ENCODE measurements at places on chromosomes 3 and 15.

DNA sequence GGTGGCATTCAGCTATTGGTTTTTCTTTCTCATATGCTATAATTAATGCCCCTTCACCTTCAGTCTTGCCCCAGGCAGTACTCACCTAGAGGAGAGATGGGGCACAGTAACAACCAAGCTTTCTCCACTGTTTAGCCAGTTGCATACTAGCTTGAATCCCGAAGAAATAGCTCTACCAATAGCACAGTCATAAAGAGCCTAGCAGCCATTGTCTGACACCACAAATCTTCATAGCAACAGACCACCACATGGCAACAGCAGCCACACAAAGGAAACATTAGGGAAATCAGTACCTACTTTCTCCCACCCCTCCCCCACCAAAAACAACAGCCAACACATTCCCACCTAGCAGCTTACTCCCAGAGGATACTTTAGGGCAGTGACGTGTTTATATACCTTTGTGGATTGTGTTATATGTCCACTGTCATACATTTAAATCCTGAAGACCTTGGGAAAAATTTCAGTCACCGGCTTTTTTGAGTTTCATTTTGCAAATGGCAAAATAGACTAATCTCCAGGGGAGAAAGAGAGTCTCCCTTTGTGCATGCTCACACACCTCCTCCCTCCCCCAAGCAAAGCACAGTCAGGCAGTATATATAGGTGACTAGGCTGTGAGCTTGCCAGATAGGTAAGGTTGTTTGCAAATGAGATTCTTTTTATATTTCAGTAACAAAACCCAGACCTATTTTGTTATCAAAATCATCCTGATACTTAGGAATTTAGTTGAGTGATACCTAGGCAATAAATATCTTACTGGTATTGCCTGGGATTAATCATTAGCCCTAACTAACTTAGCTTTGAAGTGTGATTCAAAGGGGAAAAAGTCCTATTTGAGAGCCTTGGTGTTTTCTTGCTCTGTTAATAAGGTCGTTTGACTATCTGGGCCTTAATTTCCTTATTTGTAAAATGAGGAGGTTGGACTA is 140.6 kb downstream of the RBPMS2 start:
- DNase-seq, result no peak

GRCh38 chr15:70048578-70049514 is 48.9 kb downstream of the TLE3 start:
- no peak for DNase-seq

DNA sequence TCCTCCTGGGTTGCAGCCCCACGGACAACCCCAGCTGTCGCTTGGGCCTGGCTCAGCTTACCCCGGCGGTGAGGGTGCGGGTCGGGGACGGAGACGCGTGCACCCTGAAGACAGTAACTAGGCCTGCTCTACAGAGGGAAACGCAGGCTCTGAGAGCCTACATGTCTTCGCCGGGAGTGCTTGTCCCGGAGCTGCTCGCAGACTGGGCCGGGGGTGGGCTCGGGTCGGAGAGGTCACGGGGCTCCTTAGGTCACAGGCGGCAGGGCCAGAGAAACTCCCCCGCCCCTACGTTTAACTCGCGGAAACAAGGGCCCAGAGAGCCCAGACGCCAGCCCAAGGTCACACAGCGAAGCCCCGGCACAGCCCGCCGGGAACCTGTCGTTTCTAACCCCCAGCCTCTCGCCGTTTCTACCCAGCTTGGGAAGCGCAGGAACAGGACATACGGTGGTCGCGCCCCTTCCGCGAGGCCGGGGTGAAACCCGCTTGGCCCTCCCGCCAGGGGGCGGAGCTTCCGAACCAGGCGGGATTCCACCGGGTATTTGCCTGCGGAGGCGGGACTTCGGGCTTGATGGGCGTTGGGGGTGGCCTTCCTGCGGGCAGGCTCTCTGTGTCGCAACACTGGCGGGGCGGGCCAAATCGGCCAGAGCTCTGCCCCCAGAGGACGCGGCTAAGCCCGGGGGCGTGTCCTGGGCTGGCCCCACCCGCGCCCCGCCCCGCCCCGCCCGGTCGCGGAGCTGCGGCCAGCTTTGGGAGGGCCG is at the start of gene HDAC11:
TSS of gene HDAC11 (plus strand) at position 725 of the 758 bp plus-strand sequence. CDS start 42 bp downstream, outside the sequence.
- peak; percentile 100 for DNase-seq

DNA sequence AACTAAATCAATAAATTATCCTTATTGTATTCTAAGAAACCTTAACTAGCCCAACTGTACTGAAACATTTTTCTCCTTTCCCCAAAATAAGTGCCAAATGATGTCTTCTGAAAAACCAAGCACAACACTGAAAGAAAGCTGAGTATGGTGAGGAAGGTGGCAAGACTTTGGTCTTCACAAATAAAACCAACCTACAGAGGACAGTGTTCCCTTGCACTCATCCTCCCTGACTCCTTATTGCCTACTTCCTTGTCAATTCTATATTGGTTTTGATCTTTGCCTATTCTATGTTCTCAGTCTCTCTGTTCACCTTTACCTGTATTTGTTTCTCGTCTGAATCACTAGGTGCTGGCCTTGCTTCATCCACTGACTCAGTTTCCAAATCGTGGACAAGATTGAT is 490.1 kb upstream of the ZNF385D start:
- DNase-seq, result no peak

- DNase-seq, result no peak
These were observed 72.7 kb downstream of the SCN5A start for GRCh38 chr3:38576526-38577370.

DNA sequence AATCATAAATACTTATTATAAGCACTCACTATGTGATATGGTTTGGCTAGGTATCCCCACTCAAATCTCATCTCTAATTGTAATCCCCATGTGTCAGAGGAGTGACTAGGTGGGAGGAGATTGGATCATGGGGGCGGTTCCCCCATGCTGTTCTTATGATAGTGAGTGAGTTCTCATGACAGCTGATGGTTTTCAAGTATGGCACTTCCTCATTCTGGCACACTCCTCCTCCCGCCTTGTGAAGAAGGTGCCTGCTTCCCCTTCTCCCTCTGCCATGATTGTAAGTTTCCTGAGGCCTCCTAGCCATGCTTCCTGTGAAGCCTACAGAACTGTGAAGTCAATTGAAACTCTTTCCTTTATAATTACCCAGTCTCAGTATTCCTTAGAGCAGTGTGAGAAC is 53.3 kb upstream of the CHMP2B start:
- DNase-seq, result peak; percentile 42

GRCh38 chr3:43784640-43785011 is 93.9 kb downstream of the ABHD5 start:
- peak; percentile 10 for DNase-seq

DNA sequence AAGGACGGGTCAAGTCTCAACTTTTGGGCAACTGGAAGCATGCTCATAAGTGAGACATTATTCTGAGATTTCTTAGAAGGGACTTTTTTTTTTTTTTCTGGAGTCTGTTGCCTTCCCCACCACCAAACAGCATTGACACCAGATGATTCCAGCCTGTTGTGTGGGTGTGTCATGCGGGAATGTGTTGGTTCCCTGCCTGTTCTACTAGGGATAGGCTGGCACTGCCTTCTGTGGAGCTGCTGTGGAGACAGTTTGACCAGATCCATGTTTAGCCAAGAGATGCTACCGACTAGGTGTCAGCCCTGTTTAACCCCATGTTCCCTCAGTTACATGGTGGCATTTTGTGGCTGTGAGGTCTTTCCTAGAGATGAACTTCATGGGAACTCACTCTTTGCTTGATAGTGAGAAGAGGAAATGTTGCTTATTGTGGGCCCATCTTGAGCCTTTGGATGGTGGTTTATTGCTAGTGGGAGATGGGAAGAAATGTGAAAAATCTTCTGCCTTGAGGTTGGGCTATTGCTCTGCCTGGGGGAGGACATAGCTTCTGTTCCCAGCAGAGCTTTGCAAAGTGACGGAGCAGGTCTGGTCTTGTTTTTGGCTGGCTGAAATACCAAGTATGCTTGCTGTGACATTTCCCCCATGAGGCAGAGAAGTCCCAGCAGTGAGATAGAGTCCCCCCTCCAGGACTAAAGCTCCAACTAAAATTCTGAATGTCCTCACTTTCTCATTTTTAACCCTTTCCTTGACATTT is 31.3 kb downstream of the TRAK1 start:
- DNase-seq, result no peak

GRCh38 chr3:63387568-63387967 is 109.5 kb downstream of the SYNPR start:
- DNase-seq, result no peak

DNA sequence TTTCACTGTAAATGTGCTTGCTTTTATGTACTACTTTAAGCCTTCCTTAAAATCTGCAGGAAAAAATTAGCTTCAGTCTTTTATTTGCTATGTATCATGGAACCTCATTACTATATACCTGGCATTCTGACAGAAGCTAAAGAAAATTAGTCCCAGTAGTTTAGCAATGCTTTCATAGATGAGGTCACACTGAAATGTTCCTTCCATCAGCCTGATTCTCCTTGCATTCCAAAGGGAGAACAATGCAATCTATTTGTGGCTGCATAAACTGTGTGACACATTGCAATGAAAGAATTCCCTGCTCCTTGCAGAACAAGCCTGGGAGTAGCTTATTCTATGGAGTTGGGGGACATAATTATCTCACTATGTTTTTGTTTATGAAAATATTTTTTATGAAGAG is 691.5 kb upstream of the ARPP21 start:
- no peak for DNase-seq

DNA sequence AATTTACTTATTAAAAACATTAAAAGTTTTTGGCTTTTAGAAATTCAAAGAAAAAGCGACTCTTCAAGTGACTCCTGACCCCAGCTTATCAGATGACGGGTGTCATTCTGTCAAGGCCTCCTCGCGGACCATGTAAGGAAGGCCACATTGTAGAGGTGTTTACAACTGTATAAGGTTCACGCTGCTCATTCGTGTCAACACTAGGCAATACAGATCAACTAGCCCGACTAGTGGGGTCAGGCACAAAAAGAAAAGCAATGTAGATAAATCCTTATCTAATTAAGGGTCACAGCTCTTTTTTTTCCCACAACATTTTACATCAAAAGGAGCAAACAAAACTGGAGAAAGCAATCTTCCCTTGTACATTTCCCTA is 207.5 kb upstream of the NR2F2 start:
- no peak for DNase-seq

- no peak for DNase-seq
These were observed 112.9 kb downstream of the ADCY5 start for GRCh38 chr3:123336001-123336400.

GRCh38 chr3:53733446-53733845 is 112.8 kb downstream of the CHDH start:
- no peak for DNase-seq

DNA sequence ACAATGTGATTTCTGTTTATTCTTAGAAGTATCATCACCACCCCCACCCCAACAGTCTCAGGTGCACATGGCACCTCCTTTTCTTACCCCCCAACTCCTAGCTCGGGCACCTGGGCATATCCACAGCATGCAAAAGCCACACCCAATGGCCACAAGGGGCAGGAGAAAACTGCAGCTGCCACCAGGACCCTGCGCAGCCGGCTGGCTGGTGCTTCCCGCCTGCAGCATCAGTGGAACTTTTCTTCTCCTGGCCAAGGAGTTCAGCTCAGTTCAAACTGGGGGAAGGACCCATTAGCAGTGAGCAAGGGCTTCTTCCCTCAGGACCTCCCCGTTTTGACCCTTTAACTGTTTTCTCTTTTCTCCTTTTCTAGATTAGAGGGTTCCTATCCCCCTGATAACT is 44.8 kb downstream of the TM4SF18 start:
- no peak for DNase-seq

DNA sequence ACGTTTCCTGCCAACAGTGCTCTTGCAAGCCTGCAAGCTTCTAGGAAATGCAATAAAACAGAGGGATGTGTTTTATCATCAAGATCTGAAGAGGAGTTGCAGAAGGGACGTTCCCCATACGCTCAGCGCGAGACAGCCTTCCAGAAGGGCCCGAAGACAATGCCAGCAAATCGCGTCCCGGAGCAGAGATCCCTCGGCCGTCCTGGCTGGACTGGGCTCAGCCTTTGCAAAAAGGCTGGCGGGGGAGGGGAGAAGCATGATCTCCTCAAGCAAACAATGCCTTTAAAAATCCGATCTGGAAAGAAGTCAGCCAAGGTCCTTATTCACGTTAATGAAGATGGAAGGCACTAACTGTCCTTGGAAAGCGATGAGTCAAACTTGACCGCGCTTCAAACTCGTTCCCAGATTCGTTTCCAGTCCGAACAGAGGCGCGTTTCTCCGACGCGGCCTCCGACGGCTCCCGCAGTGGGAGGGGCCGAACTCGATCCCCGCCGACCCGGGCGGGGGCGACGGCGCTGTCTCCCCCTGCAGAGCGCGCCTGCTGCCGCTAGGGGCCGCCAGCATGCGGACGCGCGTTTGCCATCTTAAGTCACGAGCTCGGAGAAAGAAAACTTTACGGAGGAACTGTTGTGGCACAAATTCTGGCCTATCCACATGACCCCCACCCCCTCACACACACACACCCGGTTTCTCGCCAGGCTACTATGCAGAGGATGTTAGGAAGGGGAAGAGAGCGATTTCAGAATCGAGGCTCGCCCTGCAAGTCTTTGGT is 5.5 kb downstream of the BCL6 start:
- peak; percentile 95 for DNase-seq

DNA sequence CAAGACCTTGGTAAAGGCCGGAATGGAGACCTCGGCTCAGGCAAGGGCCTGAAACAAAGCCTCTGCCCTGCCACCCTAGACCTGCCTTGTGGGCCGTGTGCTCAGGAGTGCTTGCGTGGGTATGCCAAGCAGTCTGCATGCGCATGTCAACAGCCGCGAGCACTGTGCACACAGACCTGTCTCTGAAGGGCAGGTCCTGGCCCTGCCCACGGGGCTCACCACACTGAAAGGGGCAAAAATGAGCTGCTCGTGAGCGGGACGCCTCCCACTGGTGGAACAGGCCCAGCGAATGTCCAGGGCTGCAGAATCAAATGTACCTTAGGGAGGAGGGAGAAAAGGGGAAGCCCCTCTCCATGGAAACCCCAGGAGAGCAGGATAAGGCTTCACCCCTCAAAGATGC is 44.3 kb upstream of the FGD5 start:
- DNase-seq, result no peak

DNA sequence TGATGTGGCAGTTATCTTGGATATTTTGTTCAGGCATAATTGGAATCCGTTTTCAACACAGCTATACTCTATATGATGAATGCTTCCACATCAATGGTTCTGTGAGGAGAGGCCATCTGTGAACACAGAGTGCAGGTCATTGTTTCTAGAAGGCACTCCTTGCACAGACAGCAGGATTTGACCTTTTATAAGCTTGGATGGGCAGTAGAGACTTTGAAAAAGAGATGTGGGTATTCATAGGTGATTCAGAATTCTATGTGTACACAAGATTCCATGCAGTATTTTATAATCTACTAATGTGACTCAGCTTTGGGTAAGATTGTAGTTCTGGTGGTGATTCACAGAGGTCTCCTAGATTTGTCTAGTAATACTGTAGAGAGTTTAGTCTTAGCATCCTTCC is 12.5 kb downstream of the ARPP21 start:
- no peak for DNase-seq

DNA sequence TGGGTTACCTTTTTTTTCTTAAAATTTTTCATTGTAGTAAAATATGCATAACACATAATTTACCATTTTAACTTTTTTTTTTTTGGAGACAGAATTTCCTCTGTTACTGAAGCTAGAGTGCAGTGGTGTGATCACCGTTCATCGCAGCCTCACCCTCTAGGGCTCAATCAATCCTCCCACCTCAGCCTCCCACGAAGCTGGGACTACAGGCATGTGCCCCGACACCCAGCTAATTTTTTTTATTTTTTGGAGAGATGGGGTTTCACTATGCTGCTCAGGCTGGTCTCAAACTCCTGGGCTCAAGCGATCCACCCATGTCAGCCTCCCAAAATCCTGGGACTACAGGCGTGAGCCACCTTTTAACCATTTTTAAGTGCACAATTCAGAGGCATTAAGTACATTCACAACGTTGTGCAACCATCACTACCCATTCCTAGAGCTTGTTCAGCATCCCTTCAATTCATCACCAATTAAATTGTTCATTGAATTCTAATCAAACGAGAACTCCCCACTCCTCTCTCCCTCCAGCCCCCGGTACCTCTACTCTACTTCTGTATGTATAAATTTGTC is 44.6 kb downstream of the BHLHE40 start:
- DNase-seq, result no peak
